ENCODE measurements at places on chromosomes 2 and 18.

DNA sequence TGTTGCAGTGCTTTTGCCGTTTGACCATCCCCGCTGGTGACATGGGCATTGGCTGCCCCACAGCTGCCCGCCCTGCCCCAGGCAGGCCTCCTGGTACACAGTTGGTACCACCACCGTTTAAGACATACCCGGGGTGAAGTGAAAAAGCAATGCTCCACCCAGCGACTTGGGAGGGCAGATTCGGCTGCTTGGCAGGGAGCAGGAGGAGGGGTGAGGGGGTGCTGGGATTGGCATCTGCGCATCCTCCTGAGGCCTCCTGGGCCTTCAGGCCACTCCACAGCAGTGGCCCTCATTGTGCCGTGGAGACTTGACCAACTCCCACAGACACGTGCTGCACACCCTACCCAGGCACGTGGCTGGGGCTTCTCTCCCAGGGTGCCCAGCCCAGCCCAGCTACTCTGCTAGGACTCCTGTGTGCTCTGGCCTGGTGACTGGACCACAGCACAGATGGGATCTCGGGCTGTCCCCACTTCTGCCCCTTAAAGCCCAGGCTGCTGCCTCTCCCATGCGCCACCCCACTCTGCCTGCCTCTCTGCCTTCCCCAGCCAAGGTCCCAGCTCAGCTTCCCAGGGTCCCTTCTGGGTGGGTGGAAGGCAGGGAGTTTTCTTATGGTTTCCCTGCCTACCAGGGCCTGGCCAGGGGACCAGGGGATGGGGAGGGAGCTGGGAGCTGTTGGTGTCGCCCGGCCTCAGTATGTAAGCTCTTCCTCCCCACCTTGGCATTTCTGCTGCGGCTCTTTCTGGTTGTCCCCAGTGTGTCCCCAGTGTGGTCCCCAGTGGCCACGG, 157.0 kb upstream of the HS6ST1 start:
- no peak for DNase-seq

- DNase-seq = no peak
Observed at GRCh38 chr18:79487801-79488201, 92.1 kb downstream of the NFATC1 start.

GRCh38 chr2:86831537-86831936, 30.1 kb downstream of the CD8B start:
- DNase-seq = no peak

DNA sequence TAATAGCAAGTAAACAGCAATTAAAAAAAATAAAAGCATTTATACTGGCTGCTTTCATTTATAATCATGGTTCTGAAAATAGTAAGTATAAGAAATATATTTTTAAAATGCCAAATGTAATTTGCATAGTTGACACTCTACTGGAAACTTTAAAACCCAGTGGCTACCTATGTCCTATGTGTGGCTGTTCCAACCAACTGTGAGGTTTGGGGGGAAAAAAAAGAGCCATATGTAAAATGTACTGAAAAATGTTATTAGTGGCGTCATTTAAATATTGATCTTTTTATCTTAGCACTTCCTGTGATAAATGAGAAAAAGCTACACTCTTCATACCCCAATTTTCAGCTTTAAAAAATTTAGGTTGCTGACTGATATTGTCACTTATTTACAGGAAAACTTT, 270.7 kb downstream of the TCF4 start:
- no peak for DNase-seq

DNA sequence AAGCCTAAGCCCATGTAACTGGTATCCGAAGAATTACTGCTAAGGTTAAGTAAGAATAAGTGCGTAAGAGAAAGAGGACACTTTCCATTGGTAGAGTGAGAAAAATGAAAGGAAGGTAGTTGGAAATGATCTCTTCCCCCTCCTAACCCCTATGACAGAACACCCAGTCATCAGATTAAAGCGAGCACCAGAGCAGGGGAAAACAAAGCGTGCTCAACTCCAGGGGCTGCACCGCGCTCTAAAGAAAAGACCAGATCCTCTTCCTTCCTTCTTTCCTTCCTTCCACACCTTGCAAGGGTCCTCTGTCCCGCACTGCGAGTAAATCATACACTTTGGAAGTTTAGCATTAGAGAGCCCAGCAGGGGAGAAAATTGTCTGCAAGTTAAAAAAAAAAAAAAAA, 971 bp upstream of the CDH7 start:
- DNase-seq = no peak

GRCh38 chr2:88197732-88198131, 27.6 kb downstream of the THNSL2 start:
- DNase-seq = no peak

DNA sequence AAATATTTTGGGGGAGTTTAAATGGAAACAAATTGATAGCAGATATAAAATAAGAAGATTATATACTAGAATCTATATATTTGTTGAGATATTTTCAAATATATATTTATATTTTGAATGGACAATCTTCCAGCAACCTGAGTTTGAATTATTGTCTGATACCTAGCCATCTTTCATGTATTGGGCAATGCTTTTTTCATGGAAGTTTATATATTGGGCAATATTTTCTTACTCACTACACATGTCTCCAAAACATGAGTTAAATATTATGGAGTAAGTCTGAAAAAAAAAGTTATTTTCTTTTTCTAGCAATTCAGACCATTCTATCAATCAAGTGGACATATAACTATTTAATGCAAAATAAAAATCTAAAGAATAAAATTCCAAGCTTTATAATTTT, 295.2 kb downstream of the NYAP2 start:
- no peak for DNase-seq

DNA sequence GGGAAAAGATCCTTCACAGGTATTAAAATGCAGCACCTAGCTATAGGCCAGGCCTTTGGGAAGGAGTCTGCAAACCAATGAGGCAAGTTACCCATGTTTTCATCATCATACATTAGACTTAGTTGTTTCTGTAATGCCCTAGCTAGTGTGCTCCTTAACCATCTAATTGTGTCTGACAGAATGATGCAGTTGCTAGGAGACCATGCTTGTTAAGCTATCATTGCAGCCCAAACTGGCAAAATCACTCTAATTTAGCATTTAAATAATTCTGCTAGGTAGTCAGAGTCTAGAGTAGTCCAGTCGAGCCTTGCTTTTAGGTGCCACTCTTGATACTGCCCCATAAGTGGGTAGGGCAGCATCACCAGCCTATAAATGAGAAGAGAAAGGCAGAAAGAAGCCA, 34.9 kb downstream of the GAD1 start:
- DNase-seq = no peak

DNA sequence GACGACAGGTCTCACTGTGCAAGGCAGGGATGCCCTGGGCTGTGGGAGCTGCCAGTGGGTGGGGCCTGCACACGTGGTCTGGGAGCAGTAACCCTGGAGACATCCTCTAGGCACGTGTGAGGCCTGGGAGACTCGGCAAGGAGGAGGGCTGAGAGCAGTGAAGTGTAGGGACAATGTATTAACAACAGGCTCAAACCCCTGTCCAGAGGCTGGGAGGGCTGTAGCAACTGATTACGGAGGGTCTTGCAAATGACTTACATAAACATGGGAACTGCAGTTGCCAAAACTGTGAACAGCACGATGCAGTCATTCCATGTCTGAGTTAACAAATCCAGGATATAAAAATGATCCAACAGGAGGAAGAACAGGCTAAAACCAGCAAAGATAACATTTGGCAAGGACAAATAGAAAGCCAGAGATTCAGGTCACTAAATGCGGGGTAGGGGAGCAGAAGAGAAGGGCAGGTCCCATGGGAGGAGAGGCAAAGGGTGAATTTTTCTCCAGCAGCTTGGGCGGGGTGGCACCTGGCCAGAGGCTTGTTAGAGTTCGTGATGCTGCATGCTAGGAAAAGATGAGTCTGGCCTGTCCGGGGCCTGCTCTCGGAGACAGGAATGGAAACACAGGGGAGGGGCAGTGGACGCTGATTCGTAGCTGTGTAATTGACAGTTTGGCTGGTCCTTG, 44.9 kb downstream of the CYP27C1 start:
- no peak for DNase-seq

DNA sequence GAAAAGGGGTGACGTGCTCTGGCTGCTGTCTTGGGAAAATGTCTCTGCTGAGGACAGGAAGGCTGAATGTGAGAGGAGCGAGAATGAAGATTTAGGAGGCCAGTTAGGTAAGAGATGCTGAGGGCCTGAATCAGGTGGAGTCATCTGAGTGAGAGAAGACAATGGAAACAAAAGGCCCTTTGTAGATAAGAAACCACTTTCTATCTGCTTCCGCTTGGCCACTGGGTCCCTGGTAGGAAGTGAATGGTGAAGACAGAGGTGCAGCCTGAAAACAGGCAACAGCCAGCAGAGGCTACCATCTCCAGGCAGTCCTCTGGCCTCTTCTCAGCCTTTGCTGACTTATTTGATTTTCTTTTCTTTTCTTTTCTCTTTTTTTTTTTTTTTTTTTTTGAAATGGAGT, 374.0 kb upstream of the SLC14A2 start:
- no peak for DNase-seq

GRCh38 chr2:219125886-219126270, 34.7 kb downstream of the NHEJ1 start:
- no peak for DNase-seq

DNA sequence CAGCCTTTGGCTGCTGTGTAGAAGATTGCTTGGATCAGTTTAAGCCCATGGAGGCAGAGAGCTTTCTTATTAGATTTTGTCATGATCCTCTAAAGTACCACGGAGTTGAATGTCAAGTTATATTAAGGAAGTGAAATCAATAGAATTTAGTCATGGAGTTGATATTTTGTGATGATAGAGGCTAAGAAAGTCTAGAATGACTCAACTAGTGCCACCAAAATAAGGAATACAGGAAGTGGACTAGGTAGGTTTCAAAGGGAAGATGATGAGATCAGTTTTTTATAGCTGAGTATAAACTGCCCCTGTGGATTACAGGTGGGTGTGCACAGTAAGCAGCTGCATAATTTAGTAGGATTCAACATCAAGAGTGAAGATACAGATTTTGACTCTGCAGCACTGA, 25.2 kb downstream of the FBXO36 start:
- DNase-seq = no peak

DNA sequence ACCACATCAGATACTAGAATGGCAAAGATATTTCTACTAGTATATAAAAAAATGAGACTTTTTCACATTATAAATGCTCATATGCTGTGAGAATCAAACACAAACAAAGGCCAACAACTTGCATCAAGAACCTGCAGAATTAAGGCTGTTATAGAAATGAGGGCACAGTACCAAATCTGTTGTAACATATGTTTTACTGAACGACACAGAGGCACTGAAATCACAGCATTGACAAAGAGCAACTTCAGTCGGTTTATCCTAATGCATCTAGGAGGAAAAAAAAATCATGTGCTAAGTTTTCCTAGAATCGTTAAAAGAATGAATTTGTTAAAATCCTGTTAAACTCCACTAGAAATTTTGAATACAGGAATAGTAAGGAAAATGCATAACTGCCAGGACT, 617.4 kb upstream of the NETO1 start:
- DNase-seq = no peak
